Aorta (tissue), 5 donors: ENCODE measurements at places on chromosomes 12 and 14. TPM values are rescaled to one million over a fixed set of nuclear protein-coding genes. Genes with fewer than 3 reads are reported as not detected.

The LTBP2 gene
- total RNA-seq, result 363 TPM

The LHX5 gene
- not detected for total RNA-seq

The SLC6A15 gene
- total RNA-seq, result 0.55 TPM

The TMEM63C gene
- 0.26 TPM for total RNA-seq

The KCNMB4 gene
- 2.0 TPM for total RNA-seq

The UNC79 gene
- total RNA-seq, result 0.21 TPM

- DNase-seq, result no peak
Measured at GRCh38 chr14:72256055-72256454, 323.8 kb downstream of the RGS6 start.

GRCh38 chr14:87638196-87638595 is 354.8 kb downstream of the GALC start:
- DNase-seq, result no peak

DNA sequence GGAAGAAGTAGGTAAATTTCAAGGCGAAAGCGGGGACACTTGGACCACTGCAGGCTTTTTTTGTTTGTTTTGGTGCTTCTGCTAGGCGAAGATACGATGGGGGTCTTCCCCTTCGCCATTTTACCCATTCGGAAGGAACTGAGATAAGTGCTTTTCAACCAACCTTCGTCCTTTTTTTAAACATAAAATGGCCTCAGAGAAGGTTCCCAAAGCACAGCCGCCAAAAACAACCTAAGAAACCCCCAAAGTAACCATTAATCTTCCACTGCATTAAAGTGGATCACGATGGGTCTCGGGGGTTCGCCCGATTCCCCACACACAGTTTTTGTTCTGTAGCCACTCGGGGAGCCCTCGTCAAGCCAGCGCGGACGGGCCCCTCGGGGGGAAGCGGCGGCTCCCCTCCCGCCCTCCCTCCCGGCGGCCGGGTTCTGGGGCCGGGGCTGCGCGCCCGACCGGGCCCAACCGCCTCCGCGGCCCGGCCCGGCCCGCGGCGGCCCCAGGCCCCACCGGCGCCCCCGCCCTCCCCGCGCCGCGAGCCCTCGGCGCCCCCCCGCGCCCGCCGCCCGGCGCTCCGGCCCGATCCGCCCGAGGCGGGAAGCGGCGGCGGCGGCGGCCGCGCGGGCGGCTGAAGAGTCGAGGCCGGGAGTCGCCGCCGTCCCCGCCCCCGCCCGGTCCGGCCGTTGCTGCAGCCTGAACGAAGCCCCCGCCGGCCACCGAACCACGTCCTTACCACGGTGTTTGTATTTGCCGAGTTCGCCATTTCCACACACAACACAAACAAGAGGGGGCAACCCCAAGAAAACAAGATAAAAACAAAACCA is 790 bp downstream of the GTF2A1 start:
- peak; percentile 82 for DNase-seq

DNA sequence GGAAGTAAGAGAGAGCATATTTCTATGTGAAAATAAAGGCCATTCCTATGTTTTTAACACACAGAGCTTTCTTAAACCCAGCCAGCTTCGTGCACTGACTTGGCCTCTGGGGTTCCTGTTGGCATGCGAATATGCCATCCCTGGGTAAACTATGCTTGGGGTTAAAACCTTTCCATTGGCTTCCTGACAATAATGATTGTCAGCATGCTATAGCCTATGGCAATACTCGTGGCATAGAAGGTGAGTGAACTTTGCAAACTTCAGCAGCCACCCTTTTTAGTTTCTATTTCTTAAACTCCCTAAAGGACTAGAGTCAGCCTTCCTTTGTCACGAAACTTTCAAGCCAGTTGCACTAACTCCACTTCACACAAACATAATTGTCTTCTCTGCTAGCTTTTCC is 148.4 kb upstream of the RGS6 start:
- no peak for DNase-seq

- DNase-seq, result no peak
Measured at GRCh38 chr14:102927878-102928411, 5.5 kb downstream of the AMN start.

DNA sequence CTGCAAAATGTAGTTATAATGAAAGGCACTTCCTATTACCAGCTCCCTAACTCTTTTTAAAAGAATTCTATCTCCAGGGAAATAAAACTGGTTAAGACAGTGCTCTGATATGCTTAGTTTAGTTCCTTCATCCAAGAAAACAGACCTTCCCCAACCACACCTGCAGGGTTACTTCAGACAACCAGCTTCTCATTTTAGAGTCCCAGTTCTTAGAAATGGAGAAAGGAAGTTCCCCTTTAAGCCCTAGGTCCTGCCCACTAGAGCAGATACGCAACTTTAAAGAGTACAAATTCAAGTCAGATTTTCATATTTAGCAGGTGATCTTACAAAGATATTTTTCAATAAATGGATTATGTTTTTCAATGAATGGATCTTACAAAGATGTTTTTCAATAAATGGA is 4.4 kb upstream of the WSB2 start:
- no peak for DNase-seq

- DNase-seq, result no peak
Measured at GRCh38 chr14:38257507-38257906, 1.6 kb upstream of the CLEC14A start.
